ENCODE measurements at places on chromosomes 1 and 21. TPM values are rescaled to one million over a fixed set of nuclear protein-coding genes. Genes with fewer than 3 reads are reported as not detected.
A peak's percentile ranks its signal among the peaks of the same experiment; 100 is the strongest.

- DNase-seq: no peak
Observed at GRCh38 chr1:33984906-33985565, 121.2 kb downstream of the HMGB4 start.

DNA sequence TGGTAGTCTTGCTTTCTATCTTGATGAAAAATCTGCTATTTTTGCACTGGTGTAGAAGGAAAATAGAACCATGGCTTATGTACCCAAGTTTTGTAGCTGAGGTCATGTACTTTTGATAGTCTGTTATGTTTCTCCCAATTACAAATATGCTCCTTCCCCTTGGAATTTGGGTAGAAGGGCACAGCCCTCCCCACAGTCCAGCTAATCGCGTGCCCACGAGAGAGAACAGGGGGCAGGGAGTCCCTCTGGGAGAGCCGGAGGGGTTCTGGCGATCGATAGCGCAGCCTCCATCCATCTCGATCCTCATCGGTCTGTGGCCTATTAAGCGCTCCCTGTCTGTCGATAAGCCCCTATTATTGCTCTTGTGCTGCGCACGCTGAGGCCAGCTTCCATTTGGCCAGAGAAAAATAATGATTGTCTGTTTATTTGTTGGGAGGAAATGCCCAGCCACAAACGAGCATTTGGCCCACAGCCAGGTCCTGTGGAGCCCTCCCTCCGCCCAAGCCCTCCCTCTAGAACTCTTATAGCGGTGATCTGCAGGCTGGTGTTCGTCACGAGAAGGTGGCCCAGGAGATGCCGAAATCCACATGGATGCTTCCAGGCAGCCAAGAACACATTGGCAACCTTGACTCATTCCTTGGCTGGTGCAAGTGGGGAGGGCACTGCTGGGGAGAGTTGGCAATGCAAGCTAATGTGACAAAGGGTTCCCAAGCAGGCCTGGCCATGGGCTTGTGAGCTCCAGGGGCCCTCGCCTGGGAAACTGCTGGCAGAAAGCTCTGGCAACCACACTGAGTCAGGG, 134.7 kb upstream of the TNR start:
- DNase-seq: no peak

DNA sequence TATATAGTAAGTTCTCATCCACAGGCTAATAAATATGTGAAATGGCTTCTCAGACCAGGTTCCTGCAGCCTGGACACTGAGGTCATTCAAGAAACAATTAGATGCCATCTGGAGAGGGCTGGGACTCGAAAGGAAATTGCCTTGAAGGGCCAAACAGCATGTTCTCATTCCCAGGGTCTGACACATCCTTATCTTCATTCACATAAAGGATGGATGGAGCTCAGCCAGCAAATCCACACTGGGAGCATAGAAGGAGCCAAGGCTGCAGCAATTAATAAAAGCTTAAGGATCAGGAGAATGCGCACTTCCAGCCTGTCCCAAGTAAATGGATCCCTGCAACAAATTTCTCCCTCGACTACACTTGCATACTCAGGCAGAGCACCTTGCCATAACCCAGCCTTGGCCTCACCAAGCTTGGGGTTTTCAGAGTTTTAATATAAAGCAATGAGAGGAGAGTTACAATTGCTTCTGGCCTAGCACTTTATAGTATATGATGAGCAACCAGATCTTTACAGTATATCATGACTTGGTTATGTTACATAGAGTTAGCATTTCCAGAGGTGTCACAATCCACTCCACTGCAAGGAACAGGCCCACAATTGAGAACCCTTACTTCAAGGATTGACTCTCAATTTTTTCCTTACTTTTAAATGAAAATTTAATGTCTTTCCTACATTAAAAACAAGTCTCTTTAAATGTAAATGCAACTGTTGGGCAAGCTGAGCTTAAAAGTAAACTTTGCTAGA, 55.9 kb downstream of the BCAR3 start:
- peak; percentile 93 for DNase-seq

LCE6A gene
- total RNA-seq: not detected

GRCh38 chr1:97820470-97821188, 100.2 kb downstream of the DPYD start:
- peak; percentile 58 for DNase-seq

DNA sequence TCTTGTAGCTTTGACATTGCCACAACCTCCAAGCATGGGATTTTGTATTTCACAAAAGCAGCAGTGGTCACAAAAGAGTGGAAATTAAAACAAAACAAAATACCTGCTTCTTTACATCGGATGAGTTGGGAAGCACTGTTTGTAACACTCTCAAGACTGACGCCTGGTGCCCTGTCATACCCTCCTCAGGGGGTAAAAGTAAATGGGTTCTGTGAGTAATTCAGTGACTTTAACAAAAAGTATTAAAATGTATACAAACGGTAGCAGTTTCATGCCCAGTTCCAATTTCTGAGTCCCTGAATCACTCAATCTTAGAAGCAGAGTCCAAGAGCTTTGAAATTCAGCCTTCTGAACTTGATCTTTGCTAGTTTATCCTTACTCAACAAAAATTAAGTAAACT, 152.5 kb downstream of the TIAM1 start:
- DNase-seq: peak; percentile 6

CYP4A22 gene
- not detected for total RNA-seq

- DNase-seq: peak; percentile 59
Observed at GRCh38 chr1:205484985-205485967, 19.2 kb upstream of the CDK18 start.

RPTN gene
- total RNA-seq: not detected

DNA sequence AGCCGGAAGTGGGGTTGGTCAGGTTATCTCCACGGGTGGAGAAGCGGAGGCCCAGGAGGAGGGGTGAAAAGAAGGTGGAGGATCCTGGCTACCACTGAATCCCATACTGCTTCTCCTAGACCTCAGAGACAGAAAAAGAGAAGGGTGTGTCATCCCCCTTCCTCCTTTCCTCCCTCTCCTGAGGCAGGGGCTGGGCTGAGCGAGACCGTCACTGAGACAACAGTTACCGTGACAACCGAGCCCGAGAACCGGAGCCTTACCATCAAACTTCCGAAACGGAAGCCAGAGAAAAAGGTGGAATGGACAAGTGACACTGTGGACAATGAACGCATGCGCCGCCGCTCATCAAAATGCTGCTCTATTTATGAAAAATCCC, 42.1 kb upstream of the NBPF3 start:
- DNase-seq: no peak

PRAMEF18 gene
- total RNA-seq: not detected

KCNJ15 gene
- total RNA-seq: under 0.01 TPM

DNA sequence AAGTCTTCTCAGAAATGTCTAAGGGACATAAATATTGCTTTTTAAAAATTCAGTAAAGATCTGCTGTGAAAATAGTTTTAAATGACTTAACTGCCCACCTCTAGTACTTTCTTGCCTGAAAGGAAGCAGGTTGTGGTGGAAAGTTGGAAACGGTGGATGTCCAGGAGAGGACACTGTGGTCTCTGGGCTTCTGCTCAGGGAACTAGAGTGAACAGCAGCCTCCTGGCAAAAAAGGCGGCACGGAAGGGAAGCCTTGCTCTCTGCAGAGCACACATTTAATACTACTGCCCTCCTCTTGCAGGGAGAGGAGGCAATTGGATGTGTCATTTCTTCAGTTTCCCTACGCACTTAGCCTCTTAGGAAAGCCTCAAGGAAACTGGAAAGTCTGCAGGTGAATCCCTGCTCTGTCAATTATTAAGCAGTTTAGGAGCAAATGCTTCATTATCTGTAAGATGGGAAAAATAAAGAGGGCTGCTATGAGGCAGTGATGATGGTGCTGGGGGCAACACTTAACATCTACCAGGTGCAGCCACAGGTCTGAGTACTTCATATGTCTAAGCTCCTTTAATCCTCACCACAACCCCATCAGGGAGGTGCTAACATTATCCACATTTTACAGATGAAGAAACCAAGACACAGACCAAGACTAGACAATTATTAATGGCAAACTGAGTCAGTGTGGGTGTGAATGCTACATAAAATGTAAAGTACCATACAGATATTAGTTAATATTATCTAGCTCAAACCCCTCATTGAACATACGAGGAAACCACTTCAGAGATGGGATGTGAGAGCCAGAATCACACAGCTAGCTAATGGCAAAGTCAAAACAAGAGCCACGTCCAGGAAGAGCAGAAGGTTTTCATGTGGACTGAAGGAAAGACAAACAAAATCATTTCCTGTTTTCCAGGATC, 108.9 kb upstream of the ADAR start:
- no peak for DNase-seq

- no peak for DNase-seq
Observed at GRCh38 chr1:30417001-30417700, 306.2 kb downstream of the MATN1 start.

DNA sequence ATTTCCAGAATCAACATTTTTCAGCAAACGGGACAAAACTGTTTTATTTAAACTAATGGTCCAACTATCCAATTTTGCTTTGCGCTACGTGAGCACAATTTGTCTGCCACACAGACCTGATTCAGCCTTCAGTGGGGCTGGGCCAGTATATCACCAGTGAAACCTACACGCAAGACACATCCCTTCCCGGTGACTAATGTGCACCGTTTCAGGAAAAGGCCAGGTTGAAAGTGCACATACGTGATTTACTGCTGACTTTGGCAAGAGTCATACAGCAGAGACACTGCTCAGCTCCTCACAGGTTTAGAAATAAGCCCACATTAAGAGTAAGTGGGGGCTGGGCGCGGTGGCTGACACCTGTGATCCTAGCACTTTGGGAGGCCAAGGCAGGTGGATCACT, 5.1 kb upstream of the TMEM51 start:
- DNase-seq: no peak

DNA sequence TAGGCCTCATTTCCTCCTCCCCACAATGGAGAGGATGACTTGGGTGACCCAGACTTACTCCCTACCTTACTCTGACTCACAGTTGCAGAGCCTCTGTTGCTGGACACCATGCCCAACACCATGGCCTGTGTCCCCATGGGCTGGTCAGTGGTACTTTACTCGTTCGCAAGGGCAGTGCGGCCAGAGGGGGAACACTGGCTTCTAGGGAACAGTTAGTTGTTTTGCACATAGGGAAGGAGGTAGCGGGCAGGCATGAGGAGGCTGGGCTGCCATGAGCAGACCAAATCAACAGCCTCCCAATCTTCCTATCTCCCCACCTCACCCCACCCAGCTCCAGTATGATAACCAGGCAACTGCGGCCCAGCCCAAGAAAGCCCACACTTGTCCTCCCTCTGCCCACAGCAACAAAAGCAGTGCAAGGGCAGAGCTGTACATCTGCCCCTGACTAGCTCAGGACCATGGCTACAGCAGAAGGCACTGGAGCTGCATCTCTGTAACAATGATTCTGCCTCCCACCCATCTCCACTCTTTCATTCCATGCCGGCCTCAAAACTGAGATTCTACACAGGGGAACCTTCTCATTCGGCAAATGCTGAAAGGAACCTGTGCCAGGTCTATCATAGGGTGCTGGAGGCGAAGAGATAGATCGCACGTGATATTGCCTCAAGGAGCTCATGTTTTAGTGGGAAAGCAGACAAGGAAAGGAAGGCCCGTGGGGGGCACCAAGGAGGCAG, 18.6 kb downstream of the TAL1 start:
- no peak for DNase-seq

DNA sequence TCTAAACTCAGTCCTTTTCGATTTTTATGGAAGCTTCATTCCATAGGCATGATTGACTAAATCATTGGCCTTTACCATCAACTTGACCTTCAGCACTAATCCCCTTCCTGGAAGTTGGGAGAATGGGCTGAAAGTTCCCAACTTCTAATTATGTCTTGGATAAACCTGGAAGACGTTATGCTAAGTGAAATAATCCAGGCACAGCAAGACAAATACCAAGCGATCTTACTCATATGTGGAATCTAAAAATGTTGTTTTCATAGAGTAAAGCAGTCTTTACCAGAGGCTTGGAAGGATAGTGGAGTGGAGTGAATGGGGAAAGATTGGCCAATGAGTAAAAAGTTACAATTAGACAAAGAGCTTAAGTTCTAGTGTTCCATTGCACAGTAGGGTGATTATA, 1453.2 kb downstream of the PLA2G4A start:
- DNase-seq: peak; percentile 41

E2F2 gene
- 0.36 TPM for total RNA-seq

DNA sequence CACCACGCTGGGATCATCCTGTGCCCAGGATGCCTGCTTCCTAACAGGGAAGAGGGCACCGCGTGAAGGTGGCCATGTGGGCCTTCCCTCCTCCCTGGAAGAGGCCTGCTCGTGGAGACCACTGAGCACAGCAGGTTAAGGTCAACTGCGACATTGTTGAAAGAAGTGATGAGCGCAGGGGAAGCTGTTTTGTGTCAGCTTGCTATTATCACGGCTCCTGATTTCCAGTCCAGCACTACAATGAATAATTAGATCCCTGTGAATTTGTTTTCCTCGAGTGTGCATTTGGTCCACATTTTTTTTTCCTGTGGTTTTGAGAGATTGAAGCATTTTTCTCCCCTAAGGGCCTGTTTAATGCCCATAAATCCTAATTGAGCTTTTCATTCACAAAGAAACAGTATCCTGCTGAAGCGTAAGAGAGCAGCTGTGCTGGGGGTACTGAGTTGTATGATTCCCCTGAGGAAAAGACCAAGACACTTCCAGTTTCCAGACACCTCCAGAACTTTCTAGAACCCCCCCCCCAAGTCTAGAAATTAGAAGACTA, 204.9 kb downstream of the KCNJ6 start:
- no peak for DNase-seq

- no peak for DNase-seq
Observed at GRCh38 chr1:31696242-31696641, 7.6 kb downstream of the COL16A1 start.

- no peak for DNase-seq
Observed at GRCh38 chr1:245921417-245921816, 585.7 kb downstream of the SMYD3 start.

DNA sequence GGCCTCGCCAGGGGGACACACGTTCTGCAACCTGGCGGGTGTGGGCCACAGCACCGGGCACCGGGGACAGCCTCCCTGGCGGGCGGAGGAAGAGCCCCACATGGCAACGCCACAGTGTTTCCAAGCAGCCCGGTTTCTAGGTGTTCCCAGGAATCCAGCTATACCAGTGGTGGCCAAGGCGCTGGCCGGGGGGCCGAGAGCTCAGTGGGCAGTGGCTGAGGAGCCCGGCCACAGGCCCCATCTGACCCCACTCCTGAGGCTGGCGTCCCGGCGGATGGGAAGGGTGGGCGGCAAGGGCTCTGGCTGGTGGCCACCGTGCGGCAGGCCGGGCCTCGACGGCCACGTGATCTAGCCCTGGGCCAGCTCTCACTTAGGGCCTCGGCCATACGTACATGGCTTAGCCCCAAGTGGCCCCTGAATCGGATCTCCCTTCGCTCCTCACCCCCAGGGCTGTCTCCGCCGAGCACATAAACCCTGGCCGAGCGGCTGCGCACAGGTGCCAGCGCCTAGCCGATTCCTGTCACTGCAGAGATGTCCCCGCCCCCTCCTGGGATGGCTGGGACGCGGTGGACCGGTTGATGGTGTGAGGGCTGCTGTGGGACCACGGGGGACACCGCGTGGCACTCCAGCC, 68.7 kb downstream of the MORN1 start:
- no peak for DNase-seq

DNA sequence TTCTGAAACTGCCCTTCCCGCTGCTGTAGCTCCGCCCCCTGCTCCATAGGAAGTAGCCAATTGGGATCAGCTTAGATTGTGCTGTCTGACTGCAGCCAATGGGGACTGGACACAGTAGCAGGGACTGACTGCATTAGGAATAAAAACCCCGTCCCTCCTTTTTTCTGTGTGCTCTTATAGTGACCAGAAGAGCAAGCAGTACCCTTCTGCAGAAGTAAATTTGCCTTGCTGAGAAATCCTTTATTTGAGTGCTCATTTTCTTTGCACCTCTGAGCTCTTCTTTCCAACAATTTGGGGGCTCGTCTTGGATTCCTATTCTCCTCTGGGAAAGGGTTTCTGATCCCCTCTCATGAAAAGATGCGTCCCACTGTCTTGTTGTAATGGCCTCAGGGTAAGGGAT, 16.2 kb downstream of the OR2L13 start:
- no peak for DNase-seq
